BE2C (cell line): ENCODE measurements at places on chromosomes 11 and 22.

DNA sequence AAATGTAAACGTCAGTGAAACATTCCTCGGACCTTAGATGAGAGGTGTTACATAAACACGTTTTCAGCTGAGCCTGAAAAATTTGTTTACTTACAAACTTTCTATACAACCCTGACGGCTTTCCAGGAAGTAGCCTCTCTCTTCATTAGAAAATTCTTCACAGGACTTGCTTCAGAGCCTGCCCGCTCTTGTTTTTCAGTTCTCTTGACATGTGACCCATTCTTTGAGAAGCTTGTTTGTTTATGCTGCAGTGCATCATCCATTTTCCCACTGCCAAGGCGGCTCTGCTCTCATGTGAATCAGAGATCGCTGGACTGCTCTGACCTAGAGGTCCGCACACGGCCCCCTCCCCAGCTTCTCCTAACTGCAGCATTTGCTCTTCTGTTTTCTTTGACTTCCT, 47.9 kb upstream of the ARHGAP42 start:
- no peak for DNase-seq

GRCh38 chr22:42889304-42889703, 32.2 kb upstream of the ARFGAP3 start:
- DNase-seq, result no peak

GRCh38 chr11:61699737-61700160, 19.6 kb downstream of the DAGLA start:
- no peak for DNase-seq

GRCh38 chr11:2708757-2709281, 9.0 kb upstream of the KCNQ1OT1 start:
- peak; percentile 25 for DNase-seq

- no peak for DNase-seq
Measured at GRCh38 chr11:61895046-61895717, 3.8 kb upstream of the FADS3 start.
